ENCODE measurements at places on chromosomes 5 and 9.

- DNase-seq = no peak
Observed at GRCh38 chr9:119157196-119157595, 212.0 kb downstream of the BRINP1 start.

DNA sequence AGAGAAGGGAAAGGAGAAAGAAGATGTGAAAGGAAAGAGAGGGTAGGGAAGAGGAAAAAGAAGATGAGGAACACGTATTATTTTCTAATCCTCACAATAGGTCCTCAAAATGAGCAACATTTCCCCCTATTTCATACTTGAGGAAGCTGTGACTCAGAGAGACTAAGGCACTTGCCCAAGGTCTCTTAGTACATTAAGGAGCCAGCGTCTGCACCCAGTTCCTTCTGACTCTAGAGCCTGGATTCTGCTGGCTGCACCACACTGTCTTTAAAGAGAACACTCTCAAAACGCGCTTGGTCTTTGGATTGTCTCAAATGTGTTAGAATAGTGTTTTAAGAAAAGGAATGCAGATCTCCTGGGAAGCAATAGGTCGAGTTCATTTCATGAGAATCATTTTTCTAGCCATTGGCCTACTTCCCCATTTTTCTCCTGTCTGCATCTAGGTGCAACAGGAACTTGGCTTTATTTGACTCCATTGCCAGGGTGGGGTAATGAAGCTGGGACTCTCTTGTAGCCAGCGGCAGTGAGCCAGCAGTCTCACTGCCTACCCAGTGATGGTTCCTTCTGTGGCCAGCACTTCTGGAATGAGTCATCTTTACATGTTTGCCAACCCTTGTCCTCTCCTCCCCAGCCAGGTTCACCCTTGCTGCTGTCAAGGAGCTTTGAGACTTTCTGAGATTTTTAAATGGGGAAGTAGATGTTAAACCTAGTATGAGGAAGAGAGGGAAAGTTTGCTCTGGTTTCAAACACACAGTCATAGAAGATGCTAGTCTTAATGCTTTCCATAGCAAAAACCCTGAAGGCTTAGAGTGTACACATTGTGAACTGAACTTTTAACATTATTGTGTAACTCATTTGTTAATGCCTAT, 82.7 kb downstream of the DOCK8 start:
- DNase-seq = no peak

GRCh38 chr5:80238778-80239679, 16.8 kb downstream of the SERINC5 start:
- peak; percentile 89 for DNase-seq

DNA sequence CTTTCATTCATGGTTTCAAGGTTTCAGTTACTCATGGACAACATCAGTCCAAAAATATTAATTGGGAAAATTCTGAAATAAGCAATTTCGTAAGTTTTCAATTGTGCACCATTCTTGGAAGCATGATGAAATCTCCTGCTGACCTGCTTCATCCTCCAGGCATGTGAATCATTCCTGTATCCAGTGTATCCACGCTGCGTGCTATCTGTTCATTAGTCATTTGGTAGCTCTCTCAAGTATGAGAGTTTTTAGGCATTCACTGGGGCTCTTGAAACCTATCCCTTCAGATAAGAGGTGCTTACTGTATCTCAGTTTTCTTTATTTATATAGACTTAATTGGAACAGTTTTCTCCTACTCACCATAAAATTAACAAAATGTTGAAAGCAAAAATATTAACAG, 293.0 kb downstream of the CDH12 start:
- DNase-seq = no peak

GRCh38 chr5:174045470-174046025, at the start of gene NSG2:
NSG2 (plus strand) TSS chr5:174045706; CDS start chr5:174046756, 1,050 bp downstream.
- peak; percentile 84 for DNase-seq

DNA sequence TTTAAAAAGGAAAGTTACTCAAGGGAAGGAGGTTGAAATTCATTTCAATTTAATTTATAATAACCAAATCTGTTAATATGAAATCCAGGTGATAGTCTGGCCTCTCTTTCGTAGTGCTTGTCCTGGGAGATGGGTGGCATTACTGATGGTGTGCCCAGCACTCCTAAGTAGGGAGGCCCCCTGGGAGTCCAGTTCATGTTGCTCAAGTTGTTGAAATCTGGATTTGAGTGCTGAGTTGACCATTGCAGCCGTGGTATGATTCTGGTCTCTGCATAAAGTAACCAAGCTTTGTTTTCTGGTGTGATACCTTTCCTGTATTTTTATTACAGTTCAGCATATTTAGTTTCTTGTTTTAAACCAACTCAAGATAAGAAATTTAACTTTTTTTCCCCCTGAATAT, 287.8 kb downstream of the FANCC start:
- DNase-seq = no peak

- no peak for DNase-seq
Observed at GRCh38 chr5:136425921-136426320, 60.6 kb upstream of the TRPC7 start.

DNA sequence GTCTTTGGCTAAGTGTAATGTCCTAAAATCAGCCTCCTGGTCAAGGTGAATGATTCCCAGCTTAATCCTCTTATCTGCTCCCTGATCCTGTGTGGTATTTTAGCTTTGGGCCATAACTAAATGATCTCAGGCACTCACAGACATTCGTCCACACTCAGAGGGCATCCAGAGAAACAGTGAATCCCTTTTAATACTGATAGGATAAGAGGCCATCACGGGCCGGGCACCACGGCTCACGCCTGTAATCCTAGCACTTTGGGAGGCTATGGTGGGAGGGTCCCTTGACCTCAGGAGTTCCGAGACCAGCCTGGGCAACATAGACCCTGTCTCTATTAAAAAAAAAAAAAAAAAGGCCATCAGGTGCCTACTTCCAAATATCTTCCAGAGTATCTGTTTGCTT, 6.3 kb downstream of the PDCL start:
- no peak for DNase-seq

GRCh38 chr5:112491257-112491656, 72.2 kb upstream of the EPB41L4A start:
- DNase-seq = no peak

- DNase-seq = no peak
Observed at GRCh38 chr5:17180864-17181723, 36.3 kb upstream of the BASP1 start.

DNA sequence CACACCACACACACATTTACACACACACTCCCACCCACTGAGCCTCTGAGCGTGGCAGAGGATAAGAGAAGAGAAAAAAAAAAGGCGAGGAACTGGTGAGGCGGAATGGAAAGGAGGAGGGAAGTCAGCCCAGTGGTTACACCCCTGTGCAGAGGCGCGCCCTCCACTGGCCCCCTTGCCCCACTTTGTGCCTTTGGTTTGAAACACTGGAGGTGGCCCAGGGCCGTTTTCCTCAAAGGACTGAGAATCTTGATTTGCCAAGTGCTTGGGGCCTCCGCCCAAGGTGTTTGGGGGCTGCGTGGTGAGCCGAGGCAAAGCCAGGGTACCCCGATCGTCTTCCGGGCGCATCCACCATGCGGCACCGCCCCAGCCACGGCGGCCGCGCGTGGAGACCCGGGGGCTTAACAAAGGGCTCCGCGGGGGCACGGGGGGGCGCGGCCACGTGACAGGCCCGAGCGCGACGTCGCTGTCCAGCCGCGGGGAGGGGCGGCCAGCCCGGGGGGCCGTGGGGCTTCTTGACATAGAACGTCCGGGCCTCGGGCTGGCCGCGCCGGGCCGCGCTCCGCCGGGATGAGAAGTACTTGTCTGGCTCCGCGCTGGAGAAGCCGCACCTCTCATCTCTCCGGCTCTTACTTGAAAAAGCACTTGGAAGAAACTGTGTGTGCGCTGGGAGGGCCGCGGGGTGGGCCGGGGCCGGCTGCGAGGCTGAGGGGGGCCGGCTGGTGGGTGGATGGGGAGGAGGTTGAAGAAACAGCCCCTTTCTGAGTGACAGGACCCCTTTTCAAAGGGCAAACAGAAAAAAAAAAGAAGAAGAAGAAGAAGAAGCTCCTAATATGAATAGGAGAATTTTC, 21.0 kb downstream of the NR2F1 start:
- no peak for DNase-seq

GRCh38 chr5:142654578-142655058, 31.3 kb downstream of the FGF1 start:
- no peak for DNase-seq

DNA sequence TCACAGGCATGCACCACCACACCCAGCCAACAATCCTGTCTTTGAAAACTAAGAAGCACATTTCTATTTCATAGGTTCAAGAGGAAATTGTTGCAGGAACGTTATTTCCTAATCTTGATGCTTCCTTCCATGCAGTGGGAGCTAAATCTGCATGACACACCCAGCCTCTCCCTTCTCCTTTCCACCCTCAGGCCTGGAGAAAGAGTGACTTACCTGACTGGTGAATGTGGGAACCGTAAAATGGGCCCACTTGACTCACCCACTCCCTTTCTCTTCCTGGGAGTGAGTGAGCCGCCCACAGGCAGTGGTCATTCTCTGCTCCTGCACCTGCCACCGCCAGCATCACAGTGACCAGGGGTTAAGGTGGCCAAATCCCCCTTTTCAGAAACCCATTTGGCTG, 78.2 kb downstream of the C9orf50 start:
- no peak for DNase-seq

- no peak for DNase-seq
Observed at GRCh38 chr5:123916345-123917121, 404.6 kb downstream of the CSNK1G3 start.

DNA sequence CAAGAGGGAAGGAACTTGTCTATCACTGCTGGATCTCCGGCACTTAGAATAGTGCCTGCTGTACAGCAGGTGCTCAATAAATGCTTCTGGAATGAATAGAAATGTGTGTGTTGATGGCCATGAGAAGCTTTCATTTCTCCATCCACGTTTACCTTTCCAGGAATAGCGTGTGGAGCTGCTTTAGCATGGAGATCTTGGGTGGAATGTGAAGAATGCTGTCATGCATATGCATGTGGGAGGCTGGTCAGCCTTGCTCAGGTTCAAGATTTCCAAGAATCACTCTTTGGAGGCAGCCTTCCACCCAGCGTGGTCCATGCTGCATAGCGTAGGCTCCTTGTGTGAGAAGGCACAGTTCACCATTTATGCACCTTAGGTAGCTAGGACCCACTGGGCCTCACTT, 19.2 kb downstream of the COL15A1 start:
- DNase-seq = no peak

All from substantia nigra (tissue), 51 donors.